CD4-positive, alpha-beta T cell (primary cell): ENCODE measurements at places on chromosomes 7 and 10. TPM values are rescaled to one million over a fixed set of nuclear protein-coding genes. Genes with fewer than 3 reads are reported as not detected.

The HABP2 gene
- not detected for total RNA-seq

GRCh38 chr7:142104550-142105527 lies 6.7 kb upstream of the MGAM2 start:
- no peak for DNase-seq
- H3K27ac ChIP-seq = no peak overlapping the region
- no peaks in the 10 kb centered on the region for H3K27me3 ChIP-seq
- H3K4me3 ChIP-seq = no peak overlapping the region

DNA sequence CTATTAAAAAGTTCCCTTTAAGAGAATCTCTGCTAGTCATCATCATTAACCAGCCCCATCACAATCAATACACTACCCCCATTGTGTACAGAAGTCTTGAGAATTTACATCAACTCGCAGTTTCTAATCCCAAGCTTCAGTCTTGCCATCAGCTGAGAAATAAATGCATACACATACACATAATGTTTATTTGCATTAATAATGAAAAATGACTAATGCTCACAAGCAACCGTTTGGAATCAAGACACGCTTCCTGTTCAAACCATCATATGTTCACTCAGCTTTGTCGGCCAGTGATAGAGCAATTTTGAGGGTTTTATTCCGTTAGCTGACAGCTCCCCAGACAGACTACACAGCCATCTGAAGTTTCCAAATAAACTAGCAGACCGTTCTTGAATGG lies 287.1 kb downstream of the SFMBT2 start:
- no peaks in the 10 kb centered on the region for H3K27me3 ChIP-seq
- H3K36me3 ChIP-seq = no peaks in the 10 kb centered on the region
- DNase-seq = no peak
- no peak overlapping the region for H3K4me3 ChIP-seq
- H3K27ac ChIP-seq = no peak overlapping the region
- H3K4me1 ChIP-seq = peaks cover 7% of the 10 kb centered on the region

DNA sequence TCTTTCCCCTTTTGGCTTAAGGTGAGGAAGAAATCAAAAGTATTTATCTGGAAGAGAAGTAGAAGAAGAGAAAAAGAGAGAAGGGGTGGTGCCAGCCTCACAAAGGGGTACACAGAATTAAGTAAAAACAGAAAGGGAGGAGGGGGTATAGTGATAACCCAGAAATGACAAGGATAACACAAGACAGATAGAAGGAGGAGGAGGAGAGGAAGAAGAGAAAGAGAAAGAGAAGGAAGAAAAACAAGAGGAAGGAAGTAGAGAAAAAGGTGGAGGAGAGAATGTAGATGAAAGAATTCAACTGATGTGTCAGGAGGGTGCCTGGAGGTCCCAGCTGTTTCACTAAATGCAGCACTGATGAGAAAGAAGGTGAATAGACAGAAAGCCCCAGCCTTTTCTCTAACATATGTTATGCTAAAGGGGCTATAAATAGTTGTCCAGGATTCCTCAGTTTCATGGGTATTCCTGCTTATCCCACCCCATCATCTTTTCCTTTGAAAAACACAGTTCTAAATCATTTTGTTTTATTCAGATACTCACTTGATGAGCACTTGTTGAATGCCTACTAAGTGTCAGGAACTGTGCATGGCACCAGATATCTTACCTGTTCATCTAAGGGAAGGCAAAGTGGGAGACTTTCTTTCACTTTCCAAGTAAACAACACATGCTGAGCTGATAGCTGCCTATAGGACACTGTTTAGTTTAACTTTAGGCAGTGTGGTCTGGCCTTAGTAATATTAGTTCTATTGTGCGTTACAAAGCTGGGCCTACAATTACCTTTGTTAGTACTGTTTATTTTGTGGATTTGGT lies 8.0 kb downstream of the SEMA3E start:
- H3K27me3 ChIP-seq = no peaks in the 10 kb centered on the region
- H3K4me1 ChIP-seq = no peaks in the 10 kb centered on the region
- no peak overlapping the region for H3K27ac ChIP-seq
- H3K4me3 ChIP-seq = no peak overlapping the region
- no peak for DNase-seq
- no peaks in the 10 kb centered on the region for H3K36me3 ChIP-seq

DNA sequence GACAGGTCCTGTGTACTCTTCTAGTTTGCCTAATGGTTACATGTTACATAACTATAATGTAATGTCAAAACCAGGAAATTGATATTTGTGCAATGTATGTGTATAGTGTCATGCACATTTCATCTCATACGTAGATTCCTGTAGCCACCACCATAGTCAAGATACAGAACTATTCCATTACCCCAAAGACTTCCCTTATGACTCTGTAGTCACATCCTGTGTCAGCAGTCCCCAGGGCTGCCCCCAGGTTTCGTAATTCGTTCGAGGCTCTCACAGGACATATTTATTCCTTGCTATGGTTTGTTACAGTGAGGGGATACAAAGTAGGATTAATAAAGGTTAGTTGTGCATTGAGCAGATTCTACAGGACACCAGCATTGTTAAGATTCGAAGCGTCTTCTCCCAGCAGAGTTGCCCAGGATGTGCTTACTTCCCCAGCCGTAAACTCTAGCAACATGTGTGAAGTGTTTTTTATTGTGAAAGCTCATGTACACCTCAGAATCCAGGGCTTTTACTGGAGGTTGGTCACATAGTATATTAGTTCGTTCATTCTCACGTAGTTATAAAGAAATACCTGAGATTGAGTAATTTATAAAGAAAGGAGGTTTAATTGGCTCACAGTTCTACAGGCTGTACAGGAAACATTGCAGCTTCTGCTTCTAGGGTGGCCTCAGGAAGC lies 18.6 kb downstream of the RABGEF1 start:
- peaks cover 9% of the 10 kb centered on the region for H3K4me1 ChIP-seq
- no peaks in the 10 kb centered on the region for H3K36me3 ChIP-seq
- H3K4me3 ChIP-seq = no peak overlapping the region
- H3K27ac ChIP-seq = no peak overlapping the region
